ENCODE measurements at places on chromosomes 5 and 9. TPM values are rescaled to one million over a fixed set of nuclear protein-coding genes. Genes with fewer than 3 reads are reported as not detected.
A peak's percentile ranks its signal among the peaks of the same experiment; 100 is the strongest.

DNA sequence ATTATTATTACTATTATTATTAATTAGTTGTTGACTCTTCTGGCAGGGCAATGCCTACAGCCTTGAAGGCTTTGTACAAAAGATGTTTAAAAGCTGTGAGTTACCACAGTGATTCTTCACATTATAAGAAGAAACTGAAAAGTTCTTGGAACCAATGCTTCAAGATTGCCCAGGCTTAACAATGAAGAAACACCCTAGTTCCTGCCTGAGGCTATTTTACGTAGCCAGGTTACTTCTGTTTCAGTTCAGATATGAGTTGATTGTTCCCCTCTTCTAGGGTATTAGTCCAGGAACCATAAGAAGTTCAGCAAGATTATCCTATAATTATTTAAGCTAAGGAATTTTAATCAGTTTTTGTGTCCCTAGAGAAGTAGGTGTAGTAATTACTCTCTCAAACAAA lies 154.6 kb upstream of the CDH12 start:
- H3K4me3 ChIP-seq = no peak overlapping the region
- H3K36me3 ChIP-seq = no peaks in the 10 kb centered on the region
- no peak overlapping the region for H3K27ac ChIP-seq
- DNase-seq = no peak

DNA sequence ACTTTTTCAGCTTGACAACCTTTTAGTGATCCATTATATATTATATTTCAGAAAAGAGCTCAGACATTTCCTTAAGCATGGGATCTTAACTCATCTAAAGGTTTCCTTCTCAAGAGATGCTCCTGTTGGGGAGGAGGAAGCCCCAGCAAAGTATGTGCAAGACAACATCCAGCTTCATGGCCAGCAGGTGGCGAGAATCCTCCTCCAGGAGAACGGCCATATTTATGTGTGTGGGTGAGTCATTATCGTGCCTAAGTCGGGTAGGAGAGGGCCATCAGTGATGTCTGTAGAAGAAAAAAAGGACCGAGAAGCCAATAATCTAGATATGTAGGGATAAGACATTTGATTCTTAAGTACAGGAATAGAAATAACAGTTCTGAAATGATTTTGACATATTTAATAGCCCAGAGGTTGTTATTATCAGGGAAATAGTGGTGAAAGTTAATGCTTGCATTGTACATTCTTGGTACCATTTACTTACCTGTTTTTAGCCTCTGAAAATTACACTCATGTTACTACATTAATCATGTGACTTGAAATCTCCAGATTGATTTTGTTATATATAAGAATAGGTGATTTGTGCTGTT lies 28.2 kb downstream of the MTRR start:
- no peak overlapping the region for H3K4me3 ChIP-seq
- no peak overlapping the region for H3K27ac ChIP-seq
- DNase-seq = no peak
- no peaks in the 10 kb centered on the region for H3K27me3 ChIP-seq

DNA sequence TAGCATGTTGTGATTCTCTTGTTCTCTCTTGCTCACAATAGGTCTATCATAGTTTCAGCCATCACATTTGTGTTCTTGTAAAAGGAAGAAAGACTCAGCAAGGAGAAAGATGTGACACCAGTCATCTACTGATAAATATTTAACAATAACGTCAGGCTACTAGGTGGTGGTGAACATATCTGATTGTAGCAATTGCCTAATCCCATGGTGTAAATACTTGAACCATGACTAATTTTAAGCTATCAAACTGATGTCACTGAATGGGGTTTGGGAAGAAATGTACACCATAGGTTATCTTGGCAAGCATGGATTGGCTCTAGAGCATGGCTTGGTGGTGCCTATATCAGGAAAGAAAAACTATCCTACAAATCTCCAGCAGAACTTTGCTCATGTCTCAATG lies 16.6 kb downstream of the DMRTA1 start:
- H3K27ac ChIP-seq = no peak overlapping the region
- no peak for DNase-seq
- H3K36me3 ChIP-seq = no peaks in the 10 kb centered on the region

GRCh38 chr5:27612161-27612560 lies 573.8 kb upstream of the CDH9 start:
- H3K27me3 ChIP-seq = no peaks in the 10 kb centered on the region
- H3K4me3 ChIP-seq = no peak overlapping the region
- no peak overlapping the region for H3K27ac ChIP-seq
- H3K36me3 ChIP-seq = no peaks in the 10 kb centered on the region
- DNase-seq = no peak

GRCh38 chr9:131661568-131662288 lies 78.1 kb downstream of the RAPGEF1 start:
- no peaks in the 10 kb centered on the region for H3K27me3 ChIP-seq
- H3K27ac ChIP-seq = no peak overlapping the region
- DNase-seq = no peak
- H3K4me3 ChIP-seq = no peak overlapping the region
- H3K36me3 ChIP-seq = no peaks in the 10 kb centered on the region

DNA sequence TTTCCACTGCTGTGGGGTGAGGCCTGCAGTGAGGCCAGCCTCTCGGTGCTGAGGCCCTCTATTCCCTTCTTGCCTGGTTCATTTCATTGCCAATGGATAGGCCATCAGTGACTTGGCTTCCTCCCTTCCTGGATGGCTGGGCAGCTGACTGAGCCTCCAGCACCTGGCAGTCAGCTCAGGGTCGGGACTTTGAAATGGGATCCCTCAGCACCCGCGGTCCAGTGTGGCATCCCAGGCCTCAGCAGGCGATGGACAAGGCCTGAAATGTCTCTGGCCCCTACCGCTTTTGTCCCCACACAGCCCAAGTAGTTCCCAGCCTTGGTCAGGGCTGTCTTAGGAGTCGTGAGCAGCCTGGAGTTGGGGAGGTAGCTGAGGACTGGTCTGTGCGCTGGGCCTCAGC lies 17.2 kb downstream of the NDST1 start:
- no peak overlapping the region for H3K4me3 ChIP-seq
- H3K27ac ChIP-seq = peak overlapping the region; percentile 44
- no peaks in the 10 kb centered on the region for H3K36me3 ChIP-seq
- no peaks in the 10 kb centered on the region for H3K27me3 ChIP-seq
- peaks cover 12% of the 10 kb centered on the region for H3K4me1 ChIP-seq

DNA sequence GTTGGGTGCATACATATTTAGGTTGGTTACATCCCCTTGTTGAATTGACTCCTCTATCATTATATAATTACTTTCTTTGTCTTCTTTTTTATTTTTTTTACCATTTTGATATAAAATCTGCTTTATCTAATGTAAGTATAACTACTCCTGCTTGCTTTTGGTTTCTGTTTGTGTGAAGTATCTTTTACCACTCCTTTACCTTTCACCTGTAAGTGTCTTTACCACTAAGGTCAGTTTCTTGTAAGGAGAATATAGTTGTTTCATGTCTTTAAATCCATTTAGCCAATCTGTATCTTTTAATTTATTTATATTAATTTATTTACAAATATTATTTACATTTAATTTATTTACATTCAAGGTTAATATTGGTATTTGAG lies 33.0 kb downstream of the INSL4 start:
- no peak for DNase-seq
- H3K36me3 ChIP-seq = no peaks in the 10 kb centered on the region
- H3K4me3 ChIP-seq = no peak overlapping the region
- no peaks in the 10 kb centered on the region for H3K27me3 ChIP-seq
- no peaks in the 10 kb centered on the region for H3K4me1 ChIP-seq

- no peak overlapping the region for H3K4me3 ChIP-seq
- H3K36me3 ChIP-seq = no peaks in the 10 kb centered on the region
- no peaks in the 10 kb centered on the region for H3K27me3 ChIP-seq
- no peak for DNase-seq
- H3K27ac ChIP-seq = no peak overlapping the region
Observed at GRCh38 chr5:81768935-81769452, 18.1 kb upstream of the SSBP2 start.

The OR1Q1 gene
- not detected for total RNA-seq

The KCNMB1 gene
- total RNA-seq = 0.24 TPM

The PPP2R2B gene
- 0.48 TPM for total RNA-seq

The BAG1 gene
- 70.9 TPM for total RNA-seq

All from ovary (tissue), 10 donors.